ENCODE measurements at places on chromosomes 3 and 15. TPM values are rescaled to one million over a fixed set of nuclear protein-coding genes. Genes with fewer than 3 reads are reported as not detected.

DNA sequence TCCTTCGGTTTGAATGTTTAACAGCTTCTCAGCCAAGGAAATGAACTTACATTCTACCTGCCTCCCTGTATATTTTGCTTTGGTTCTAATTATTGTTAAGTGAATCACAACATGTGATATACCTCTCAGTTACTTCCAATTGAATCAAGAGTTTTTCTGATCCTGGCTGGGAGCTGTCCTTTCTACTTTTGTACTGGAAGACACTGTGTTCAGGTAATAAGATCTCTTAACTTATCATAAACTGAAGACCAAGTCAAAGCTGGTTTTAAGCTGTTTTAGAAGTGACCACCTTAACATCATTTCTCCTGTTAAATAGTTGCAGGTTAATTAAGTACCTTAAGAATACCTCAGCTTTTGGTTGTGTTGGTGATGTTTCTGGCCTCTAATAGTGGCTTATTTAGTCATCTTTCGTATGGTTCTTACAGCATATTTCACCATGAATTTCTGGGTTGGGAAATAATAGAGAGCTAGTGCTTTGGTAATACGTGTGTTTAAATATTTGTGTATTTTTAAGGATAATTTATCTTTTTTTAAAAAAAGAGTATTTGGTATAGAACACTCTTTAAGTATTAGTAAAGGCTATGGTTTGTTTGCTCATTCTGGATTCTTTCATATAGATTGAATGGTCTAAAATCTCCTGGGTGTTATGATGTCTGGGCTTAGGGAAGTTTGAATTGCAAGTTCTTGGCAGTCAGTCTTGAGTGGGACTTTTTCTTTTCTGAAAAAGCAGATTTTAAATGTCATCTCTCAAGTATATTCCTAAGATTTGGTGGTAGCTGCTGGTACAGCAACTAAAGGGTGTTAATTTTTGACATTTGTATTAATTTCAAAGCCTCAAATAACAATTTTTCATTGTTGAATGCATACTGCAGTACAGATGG, 1.6 kb downstream of the RAB8B start:
- no peak for DNase-seq

DNA sequence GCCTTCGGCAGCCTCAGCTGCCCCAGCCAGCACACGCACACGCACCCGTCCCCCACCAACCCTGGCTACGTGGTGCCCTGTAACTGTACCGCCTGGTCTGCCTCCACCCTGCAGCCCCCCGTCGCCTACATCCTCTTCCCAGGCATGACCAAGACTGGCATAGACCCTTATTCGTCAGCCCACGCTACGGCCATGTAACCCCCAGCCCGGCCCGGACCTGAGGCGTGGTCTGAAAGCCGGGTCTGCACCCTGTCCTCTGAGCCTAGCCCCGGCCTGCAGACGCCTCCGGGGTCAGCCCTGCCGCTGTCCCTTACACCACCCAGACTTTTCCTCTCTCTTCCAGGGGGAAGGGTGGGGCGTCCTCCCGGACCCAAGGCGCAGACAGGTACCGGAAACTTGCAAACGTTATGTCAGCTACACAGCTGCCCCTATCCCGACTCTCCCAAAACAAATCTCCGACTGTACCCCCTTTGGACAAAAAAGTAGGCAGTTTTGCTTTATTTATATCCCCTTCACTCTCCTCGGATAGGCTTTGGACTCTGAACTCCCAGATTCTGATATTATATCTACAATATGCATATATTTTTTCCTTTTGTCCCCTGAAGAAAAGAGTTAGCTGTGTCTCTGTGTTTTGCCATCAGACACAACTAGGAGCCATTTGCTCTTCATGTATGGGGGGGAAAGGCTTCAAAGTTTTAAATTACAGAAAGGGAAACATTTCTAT, 1.4 kb downstream of the SOX14 start:
- no peak for DNase-seq

The GOLGA8H gene
- 4.9 TPM for total RNA-seq

GRCh38 chr15:77391372-77391951, 28.4 kb downstream of the PEAK1 start:
- no peak for DNase-seq

DNA sequence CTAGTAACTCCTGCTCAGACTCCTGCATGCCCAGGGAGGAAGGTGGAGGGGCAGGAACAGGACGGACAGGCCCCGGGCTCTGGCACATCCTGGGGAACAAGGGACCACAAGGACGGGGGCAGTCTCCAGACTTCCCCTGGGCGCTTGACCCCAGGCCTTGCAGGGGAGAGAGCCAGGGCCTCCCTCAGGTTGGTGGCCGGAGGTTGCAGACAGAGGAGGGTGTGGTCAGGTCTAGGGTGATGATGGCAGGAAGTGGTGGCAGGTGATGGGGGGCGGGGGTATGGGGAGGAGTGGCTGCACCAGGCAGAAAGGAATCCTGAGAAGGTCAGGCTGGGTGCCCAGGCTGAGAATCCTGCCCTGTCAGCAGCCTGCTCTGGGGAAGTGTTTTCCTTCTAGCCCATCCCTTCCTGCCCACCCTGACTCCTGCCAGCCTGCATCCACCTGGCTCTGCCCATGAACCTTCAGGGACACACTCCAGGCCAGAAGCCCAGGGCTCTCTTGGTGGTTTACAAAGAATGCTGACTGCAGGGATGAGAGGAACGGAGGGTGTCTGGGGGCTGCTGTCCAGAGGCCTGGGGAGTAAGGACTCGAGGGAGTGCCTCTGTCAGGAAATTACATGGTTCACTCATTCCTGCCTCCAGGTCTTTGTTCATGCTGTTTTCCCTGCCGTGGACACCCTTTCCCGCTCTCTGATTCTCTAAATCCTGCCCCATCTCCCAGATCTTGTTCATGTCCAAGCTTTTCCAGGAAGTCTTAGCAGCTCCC, 15.8 kb downstream of the LOXL1 start:
- DNase-seq = no peak

DNA sequence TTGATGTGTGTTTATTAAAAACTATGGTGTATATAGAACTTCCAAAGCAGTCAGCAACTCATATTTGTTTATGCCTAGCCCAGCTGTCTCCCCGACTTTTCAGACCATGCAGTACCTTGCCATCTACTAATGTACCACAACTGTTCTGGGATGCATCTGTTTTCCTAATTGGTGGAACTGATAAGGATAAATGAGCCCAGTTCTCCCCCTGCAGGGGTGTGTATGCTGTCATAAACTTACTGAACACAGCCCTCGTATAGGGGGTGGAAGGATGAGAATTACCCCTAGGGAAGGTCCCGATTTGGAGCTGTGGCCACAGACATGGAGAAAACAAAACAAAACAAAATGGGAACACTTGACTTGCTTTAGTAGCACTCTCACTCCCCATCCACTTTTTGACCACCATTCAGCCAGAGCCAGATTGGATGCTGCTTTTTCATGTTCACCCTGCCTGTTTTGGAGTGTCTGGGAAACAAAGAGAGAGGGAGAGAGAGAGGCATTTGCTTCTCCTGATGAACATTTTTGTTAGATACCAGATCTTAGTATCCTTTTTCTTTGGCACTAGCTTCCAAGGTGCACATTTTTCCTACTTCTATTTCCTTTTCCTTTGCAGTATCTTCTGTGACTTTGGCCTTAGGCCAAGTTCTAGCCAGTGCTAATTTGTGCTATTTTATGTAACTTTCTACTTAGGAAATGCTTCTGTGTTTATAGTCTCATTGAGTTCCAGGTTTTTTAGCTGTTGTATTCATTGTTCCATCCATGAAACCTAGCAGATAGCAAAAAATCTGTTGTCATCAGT, 29.1 kb downstream of the CADM2 start:
- DNase-seq = no peak

- peak; percentile 9 for DNase-seq
Measured at GRCh38 chr15:66096688-66097058, 156.9 kb downstream of the MEGF11 start.

The NRG4 gene
- 0.27 TPM for total RNA-seq

DNA sequence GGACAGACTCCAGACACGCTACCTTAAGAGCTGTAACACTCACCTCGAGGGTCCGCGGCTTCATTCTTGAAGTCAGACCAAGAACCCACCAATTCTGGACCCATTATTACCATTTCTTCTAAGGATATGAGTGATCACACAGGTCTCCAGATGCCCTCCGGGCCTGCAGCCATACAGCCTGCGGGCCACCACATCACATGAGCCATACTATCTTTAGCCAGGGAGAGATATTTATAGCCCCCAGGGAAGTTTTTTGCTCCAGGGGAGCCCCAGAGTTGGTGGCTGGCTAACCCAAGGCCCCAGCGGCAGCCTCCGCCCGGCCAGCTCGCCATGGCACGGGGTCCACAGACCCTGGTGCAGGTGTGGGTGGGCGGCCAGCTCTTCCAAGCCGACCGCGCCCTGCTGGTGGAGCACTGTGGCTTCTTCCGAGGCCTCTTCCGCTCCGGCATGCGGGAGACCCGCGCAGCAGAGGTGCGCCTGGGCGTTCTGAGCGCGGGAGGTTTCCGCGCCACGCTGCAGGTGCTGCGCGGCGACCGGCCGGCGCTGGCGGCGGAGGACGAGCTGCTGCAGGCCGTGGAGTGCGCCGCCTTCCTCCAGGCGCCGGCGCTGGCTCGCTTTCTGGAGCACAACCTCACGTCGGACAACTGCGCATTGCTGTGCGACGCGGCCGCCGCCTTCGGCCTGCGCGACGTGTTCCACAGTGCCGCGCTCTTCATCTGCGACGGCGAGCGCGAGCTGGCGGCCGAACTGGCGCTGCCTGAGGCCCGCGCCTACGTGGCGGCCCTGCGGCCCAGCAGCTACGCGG, at the start of gene KBTBD13:
Gene KBTBD13 (plus strand): TSS at position 261 of the 805 bp plus-strand sequence. CDS start 70 bp downstream, at position 331.
- DNase-seq = no peak

- DNase-seq = peak; percentile 58
Measured at GRCh38 chr3:129618901-129619671, 12.6 kb upstream of the PLXND1 start.

Measured in sciatic nerve (tissue), 2 donors.